ENCODE measurements at places on chromosomes 16 and 17.

GRCh38 chr16:87702325-87702811, 63.4 kb downstream of the KLHDC4 start:
- peak; percentile 56 for DNase-seq
- H3K27me3 ChIP-seq, result no peaks in the 10 kb centered on the region
- no peak overlapping the region for H3K4me3 ChIP-seq
- peaks cover 27% of the 10 kb centered on the region for H3K4me1 ChIP-seq
- peak overlapping the region; percentile 76 for H3K27ac ChIP-seq

- H3K27me3 ChIP-seq, result no peaks in the 10 kb centered on the region
- H3K4me1 ChIP-seq, result peaks cover 4% of the 10 kb centered on the region
- no peak overlapping the region for H3K4me3 ChIP-seq
- no peak for DNase-seq
Measured at GRCh38 chr17:4475463-4475862, 23.2 kb upstream of the SPNS2 start.

DNA sequence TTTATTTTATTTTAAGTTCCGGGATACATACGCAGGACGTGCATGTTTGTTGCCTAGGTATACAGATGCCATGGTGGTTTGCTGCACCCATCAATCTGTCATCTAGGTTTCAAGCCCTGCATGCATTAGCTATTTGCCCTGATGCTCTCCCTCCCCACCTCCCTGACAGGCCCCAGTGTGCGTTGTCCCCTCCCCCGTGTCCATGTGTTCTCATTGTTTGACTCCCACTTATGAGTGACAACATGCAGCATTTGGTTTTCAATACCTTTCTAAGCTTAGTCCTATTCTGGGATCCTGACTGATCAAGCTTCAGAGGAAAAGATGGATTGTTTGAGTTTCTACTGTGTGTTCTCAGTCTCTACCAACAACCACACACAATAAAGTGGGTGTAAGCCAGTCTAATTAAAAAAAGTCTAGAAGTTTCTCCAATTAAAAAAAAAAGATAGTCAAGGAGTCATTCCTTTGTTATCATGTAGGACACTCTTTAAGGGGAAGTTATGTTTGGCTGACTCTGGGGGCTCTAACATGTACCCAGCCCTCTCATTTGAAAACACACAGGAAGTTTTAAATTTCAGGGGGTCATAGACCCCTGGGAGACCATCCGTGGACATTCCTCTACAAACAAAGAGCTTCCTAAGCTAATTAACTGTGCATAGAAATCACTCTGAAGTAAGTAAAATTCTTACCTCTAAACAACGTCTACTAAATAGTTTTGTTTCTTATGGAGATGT, 66.3 kb upstream of the ADAMTS18 start:
- no peaks in the 10 kb centered on the region for H3K36me3 ChIP-seq
- peaks cover 12% of the 10 kb centered on the region for H3K27me3 ChIP-seq
- no peaks in the 10 kb centered on the region for H3K4me1 ChIP-seq
- H3K4me3 ChIP-seq, result no peak overlapping the region

- peaks cover 53% of the 10 kb centered on the region for H3K27me3 ChIP-seq
- no peak overlapping the region for H3K4me3 ChIP-seq
- no peaks in the 10 kb centered on the region for H3K36me3 ChIP-seq
- H3K27ac ChIP-seq, result no peak overlapping the region
Measured at GRCh38 chr16:74769586-74770190, 4.9 kb downstream of the FA2H start.

- no peak for DNase-seq
- H3K27ac ChIP-seq, result no peak overlapping the region
- no peak overlapping the region for H3K4me3 ChIP-seq
Measured at GRCh38 chr17:56291226-56291805, 138.0 kb downstream of the ANKFN1 start.

DNA sequence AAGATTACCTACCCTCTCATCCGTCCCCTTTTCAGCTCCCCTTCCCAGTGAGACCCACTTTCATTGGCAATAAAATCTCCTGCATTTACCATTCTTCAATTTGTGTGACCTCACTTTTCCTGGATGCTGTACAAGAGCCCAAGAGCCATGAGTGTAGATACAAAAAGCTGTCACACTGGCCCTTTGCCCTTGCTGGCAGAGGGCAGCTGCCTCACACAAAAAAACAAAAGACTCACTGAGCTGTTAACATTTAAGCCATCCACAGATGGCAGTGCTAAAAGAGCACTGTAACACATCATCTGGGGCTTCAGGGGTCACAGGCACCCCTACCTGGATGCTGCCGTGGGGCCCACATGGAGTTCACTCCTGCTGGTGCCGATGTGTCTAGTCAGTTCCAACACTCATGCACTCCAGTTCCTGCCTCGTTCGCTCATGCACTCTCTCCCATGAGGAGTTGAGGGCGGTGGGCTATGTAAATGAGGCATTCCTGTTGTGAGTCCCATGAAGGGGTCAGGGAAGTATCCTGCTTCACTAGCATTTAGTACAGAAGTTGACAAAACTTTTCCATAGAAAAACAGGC, 123.1 kb downstream of the CA10 start:
- H3K36me3 ChIP-seq, result no peaks in the 10 kb centered on the region
- no peak overlapping the region for H3K27ac ChIP-seq
- no peak overlapping the region for H3K4me3 ChIP-seq
- no peaks in the 10 kb centered on the region for H3K4me1 ChIP-seq
- H3K27me3 ChIP-seq, result peaks cover 6% of the 10 kb centered on the region

- H3K36me3 ChIP-seq, result no peaks in the 10 kb centered on the region
- no peak overlapping the region for H3K27ac ChIP-seq
- DNase-seq, result no peak
- H3K4me3 ChIP-seq, result no peak overlapping the region
Measured at GRCh38 chr16:46768809-46769208, 20.7 kb upstream of the MYLK3 start.

GRCh38 chr17:3851461-3852100, 5.5 kb upstream of the NCBP3 start:
- H3K27me3 ChIP-seq, result peaks cover 9% of the 10 kb centered on the region
- H3K36me3 ChIP-seq, result no peaks in the 10 kb centered on the region
- H3K27ac ChIP-seq, result no peak overlapping the region
- no peak overlapping the region for H3K4me3 ChIP-seq

All from activated naive CD8-positive, alpha-beta T cell treated with anti-CD3 and anti-CD28 coated beads for 36 hours (primary cell).